Stimulated activated CD4-positive, alpha-beta T cell treated with anti-CD3 and anti-CD28 coated beads, Interleukin-4, amount 100 ng/mL, for 24 hours (primary cell): ENCODE measurements at places on chromosomes 12 and 14.

- no peak for DNase-seq
Measured at GRCh38 chr12:1864456-1864855, 44.1 kb downstream of the LRTM2 start.

- no peak for DNase-seq
Measured at GRCh38 chr14:64210216-64210615, 84.0 kb downstream of the ESR2 start.

DNA sequence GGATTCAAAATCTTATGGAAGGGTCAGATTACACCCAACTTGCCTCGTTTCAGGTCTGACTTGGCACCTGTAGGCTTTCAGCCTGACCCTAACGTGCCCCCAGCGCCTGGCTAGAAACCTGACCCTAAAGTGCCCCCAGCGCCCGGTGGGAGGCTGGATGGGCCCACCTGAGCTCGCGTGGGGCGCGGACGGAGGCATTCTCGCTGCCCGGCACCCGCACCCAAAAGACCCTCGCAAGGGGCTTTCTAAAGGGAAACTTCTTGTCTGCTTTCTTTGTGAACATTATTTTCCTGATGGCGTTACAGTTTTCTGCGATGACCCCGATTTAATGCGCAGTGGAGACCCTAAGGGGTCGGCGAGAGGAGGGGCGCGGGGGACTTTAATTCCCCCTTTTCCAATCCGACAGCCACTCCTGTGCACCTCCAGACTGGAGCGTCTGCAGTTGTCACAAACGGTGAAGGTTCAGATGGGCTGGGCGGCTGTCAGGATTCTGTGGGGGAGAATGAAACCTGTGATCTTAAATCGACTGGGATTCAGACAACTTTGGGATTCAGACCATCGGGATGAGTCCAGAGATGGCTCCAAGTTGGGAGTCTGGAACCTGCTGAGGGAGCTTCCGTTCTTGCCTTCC lies 751 bp upstream of the HRK start:
- DNase-seq: no peak

- no peak for DNase-seq
Measured at GRCh38 chr12:113464852-113465719, 6.6 kb downstream of the LHX5 start.

DNA sequence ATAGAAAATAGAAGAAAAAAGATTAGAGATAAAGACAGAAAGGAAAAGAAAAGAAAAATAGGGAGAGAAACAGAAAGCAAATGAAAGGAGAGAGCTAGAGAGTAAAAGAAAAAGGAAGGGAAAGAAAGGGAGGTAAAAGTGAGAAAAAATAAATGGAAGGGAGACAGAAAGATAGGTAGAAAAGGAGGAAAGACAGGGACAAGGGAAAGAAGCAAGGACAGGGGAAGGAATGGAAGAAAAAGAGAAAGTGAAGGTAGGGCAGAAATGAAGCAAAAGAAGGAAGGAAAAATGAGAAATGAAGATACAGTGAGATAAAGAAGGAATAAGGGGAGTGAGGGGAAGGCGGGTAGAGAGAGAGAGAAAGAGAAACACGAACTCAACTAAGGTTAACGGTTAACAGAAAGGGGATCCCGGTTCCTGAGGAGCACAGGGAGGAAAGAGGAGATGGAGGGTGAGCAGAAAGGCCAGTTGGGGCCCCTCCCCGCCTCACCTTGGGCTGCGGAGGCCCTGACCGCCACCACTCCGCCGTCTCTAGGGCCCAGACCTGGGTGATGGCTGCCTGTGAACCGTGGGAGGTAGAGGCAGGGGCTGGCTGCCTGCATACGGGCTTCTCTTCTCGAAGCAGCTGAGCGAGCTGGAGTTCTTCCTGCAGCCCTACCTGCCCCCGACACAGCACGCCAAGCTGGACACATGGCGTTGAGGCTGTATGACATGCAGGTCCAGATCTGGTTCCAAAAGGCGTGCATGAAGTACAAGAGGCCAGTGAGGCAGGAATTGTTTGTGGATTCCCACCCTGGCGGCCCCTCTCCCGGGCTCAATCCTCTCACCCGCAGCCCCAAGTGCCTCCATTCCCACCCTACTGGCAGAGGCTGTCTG lies 59.5 kb downstream of the SMUG1 start:
- DNase-seq: no peak

GRCh38 chr14:100719976-100720520 lies 6.6 kb upstream of the DLK1 start:
- DNase-seq: no peak
